HepG2 (cell line): ENCODE measurements at places on chromosomes 1 and 21. TPM values are rescaled to one million over a fixed set of nuclear protein-coding genes. Genes with fewer than 3 reads are reported as not detected.

- no peak for DNase-seq
These were observed 61.9 kb downstream of the WNT9A start for GRCh38 chr1:227885648-227886502.

Gene PRKACB
- 2.7 and 3.5 TPM in 2 replicates for polyA plus RNA-seq

Gene LAMB3
- 0.18 TPM in 2 replicates for polyA plus RNA-seq

GRCh38 chr21:42289926-42290325 lies 25.3 kb downstream of the TFF3 start:
- no peak for DNase-seq

- DNase-seq: no peak
These were observed 569.5 kb downstream of the PTPRU start for GRCh38 chr1:29805896-29806160.

DNA sequence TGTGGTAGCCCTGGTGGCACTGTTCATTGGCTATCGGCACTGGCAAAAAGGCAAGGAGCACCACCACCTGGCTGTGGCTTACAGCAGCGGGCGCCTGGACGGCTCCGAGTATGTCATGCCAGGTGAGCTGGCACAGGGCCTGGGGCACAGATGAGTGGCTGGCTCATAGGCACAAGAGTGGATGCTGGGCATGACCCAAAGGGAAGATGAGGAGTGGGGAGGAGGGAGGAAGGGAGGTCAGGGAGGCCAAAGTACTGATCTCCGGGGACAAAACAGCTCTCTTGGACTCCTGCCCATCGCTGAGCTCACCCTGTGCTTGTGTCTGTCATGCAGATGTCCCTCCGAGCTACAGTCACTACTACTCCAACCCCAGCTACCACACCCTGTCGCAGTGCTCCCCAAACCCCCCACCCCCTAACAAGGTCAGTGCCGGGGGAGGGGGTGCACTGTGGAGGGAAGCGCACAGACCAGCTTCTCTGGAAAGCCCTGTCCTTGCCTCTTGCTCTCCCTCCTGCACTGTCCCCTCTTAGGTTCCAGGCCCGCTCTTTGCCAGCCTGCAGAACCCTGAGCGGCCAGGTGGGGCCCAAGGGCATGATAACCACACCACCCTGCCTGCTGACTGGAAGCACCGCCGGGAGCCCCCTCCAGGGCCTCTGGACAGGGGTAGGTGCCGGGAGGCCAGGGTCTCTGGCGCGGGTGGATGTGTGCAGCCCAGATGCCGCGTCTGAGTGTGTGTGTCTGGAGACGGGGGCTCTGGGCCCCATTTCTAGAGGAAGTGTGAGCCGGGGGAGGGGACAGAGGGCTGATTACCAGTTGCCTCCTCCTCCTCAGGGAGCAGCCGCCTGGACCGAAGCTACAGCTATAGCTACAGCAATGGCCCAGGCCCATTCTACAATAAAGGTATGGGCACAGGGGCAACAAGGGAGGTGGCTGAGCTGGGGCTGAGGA lies 7.3 kb upstream of the LRRC71 start:
- no peak for DNase-seq

Gene LDLRAD1
- 13.5 and 14.0 TPM in 2 replicates for polyA plus RNA-seq

Gene GPR52
- 0.20 and 0.25 TPM in 2 replicates for polyA plus RNA-seq

- peak; percentile 40 for DNase-seq
These were observed 9.3 kb upstream of the FCAMR start for GRCh38 chr1:206979379-206980043.

DNA sequence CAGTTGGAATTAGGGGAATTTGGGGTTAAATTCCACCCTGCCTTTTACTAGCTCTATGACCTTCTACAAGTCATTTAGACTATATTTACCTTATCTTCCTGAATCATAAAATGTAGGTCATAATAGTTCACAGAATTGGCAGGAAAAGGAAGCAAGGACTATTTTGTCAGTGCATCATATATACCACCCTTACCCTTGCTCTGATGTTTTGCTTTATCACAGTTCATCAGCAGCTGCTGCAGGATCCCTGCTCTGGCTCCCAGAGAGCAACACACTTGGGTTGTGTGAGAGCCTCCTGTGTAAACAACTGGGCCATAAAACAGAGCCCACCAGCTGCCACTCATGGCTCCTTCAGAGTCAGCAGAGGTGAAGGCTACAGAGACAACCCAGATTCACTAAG lies 631.6 kb upstream of the CAMK1G start:
- no peak for DNase-seq

- no peak for DNase-seq
These were observed 833.0 kb upstream of the ADAMTS5 start for GRCh38 chr21:27799861-27800260.

GRCh38 chr1:246210756-246211155 lies 296.3 kb downstream of the SMYD3 start:
- no peak for DNase-seq

DNA sequence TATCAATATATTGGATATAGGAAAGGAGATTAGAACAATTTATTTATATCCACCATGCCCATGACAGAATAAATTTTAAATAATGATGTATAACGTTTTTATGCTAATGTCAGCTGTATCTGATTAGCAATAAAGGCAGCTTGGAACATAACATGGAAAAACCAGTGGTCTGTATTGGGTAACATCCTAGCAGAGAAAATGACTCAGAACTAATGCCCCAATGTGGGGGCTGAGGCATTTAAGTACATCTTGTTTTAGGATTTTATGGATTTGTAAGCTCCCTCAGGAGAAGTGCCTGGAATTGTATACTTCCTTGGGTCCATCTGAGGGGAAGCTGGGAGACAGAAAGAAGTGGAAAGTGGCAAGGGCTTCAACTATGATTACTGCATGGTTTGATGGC lies 82.3 kb downstream of the HMCN1 start:
- no peak for DNase-seq

- DNase-seq: peak; percentile 97
These were observed 37.0 kb downstream of the NUAK2 start for GRCh38 chr1:205284420-205285144.

Gene CERS2
- polyA plus RNA-seq: 269 and 315 TPM in 2 replicates

DNA sequence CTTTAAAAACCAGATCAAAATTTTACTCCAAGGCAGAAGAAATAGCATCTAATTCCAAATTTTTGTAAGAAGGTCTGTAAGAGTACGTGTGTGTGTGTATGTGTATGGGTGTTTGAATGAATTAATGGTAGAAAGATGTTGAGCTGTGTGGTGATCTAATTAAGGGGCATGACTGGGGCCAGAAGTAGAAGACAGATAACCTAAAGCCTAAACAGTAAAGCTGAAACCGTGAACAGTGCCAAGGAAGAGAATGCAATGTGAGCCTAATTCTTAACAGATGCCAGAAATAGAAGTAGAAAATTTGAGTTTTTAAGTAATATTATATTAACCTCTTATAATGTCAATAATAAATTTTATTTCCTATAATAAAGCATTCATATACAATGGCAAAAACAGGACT lies 38.2 kb downstream of the BRINP3 start:
- DNase-seq: no peak

DNA sequence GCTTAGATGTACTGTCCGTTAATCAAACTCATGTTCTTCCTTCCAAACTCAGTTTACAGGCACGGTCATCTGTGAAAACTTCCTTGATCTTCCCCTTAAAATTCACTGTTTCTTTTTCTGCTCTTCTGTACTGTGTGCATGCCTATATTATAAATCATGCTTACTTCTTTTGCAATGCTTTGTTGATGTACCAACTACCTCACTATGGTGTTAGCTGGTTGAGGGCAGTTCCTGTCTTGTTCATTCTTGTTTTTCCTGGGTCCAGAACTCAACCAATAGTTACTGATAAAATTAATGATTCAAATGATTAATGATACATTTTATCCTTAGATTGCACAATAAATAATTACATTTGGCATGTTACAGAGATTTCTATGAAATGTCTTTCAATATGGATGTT lies 163.8 kb downstream of the CHRM3 start:
- no peak for DNase-seq

- DNase-seq: no peak
These were observed 45.6 kb upstream of the HFM1 start for GRCh38 chr1:91450260-91450659.

Gene USP16
- polyA plus RNA-seq: 12.0 and 16.5 TPM in 2 replicates

DNA sequence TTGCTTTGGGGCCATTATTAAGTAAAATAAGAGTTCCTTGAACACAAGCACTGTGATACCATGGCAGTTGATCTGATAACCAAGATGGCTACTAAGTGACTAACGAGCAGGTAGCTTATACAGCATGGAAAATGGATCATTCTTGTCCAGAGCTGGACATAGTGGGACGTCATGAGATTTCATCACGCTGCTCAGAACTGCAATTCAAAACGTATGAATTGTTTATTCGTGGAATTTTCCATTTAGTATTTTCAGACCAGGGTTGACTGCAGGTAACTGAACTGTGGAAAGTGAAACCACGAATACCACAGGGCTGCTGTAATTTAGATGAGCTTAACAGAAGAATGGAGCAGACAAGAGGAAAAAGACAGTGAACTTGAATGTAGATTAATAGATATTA lies 38.9 kb downstream of the CCDC18 start:
- DNase-seq: no peak

Gene RPE65
- polyA plus RNA-seq: not detected in 2 replicates

DNA sequence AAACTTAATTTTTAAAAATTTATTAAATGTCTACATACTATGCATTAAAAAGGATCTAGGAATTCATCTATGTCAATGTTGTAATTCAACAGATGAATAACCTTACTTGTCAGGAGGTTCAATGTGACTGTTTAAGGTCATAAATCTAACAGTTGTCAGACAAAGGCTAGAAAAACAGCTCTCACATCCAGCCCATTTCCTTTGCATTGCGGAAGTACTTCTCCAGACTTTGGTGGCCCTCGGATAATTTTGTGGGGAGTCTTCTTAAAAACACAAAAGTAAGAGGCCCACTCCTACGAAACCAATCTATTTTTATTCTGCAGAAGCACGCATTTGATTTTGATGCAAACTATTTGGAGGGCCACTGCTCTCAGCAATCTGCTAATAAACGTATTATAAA lies 122.6 kb upstream of the CHRM3 start:
- DNase-seq: no peak

Gene MAN1C1
- polyA plus RNA-seq: 0.18 and 0.39 TPM in 2 replicates

GRCh38 chr1:65719391-65719790 lies 73.3 kb upstream of the PDE4B start:
- DNase-seq: no peak

Gene LCE1F
- not detected in 2 replicates for polyA plus RNA-seq

DNA sequence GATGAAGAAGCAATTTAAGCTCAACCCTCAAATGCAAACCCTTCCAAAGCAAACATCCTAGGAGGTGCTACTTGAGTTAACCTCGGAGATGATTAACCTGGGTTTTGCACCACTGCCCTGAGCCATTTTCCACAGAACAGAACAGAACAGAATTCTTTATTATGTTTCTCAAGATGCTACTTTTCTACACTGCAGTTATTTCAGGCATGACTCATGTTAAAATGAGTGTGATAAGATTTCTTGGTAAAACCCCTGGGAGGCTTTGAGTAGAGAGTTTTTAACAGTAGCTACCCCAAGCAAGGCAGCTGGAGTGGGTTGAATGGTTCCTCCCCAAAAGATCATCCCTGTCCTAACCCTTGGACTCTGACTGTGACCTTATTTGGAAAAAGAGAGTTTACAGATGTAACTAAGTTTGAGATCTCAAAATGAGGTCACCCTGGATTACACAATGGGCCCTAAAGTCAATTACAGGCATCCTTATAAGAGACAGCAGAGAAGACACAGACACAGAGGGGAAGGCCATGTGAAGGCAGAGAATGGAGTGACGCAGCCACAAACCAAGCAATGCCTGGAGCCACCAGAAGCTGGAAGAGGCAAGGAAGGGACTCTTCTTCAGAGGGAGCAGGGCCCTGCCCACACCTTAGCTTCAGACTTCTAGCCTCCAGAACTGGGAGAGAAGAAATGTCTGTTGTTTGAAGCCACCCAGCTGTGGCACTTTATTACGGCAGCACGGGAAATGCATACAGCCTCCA lies 153.4 kb downstream of the ETS2 start:
- DNase-seq: peak; percentile 62

- no peak for DNase-seq
These were observed 458 bp upstream of the ALPL start for GRCh38 chr1:21508580-21509350.

Gene DHX9
- polyA plus RNA-seq: 73.0 and 84.8 TPM in 2 replicates

Gene ANGPTL7
- polyA plus RNA-seq: not detected in 2 replicates

DNA sequence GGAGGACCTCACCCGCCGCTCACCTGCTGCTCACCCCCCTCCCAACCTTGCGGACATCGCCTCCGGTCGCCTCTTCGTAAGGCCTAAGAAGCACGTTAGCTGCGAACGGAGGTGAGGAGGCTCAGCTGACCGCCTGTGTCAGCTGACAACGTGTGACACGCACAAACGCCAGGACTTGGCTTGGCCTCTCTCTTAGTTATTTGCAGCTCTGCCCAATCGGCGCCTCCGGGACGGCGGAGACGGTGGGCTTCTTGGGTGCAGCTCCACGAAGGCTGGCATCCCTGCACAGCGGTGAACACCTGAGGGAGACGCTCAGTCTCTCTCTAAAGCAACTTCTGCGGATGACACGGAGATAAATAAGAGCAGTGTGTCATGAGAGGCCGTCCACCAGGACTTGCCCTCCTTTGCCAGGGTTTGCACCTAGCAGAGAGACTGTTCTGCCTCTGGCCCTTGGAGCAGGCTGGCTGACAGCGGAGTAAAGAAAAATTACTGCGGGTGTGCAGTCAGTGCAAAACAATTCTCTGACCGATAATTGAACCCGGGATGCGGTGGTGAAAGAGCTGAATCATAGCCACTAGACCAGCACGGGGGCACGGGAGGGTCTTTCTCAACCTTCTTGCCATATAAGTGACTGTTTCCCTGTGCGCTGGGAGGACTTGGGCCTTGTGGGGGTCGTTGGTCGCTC lies 318.9 kb downstream of the FAM72C start:
- DNase-seq: no peak

DNA sequence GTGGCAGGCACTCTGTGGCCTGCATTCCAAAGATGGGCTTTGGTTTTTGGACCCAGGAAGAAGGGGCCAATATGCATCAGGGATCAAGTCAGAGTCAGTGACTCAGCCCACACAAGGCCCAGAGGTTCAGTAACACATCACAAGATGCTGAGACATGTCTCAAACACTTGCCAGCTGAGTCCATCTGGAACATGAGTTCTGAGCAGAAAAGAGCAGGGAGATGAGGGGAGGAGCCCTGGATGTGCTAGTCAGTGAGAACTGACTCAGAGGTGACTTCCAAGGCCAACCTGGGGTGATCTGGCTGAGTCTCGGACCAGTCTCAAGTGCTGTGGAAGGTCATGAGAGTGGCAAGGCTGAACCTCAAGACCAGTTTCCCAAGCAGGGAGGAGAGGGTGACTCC lies 150.1 kb downstream of the CDC7 start:
- DNase-seq: no peak

Gene GNG5
- polyA plus RNA-seq: 84.5 and 103 TPM in 2 replicates

GRCh38 chr1:60835649-60836048 lies 246.7 kb upstream of the NFIA start:
- DNase-seq: no peak

GRCh38 chr1:237012788-237013383 lies 8.6 kb upstream of the MT1HL1 start:
- DNase-seq: peak; percentile 4

DNA sequence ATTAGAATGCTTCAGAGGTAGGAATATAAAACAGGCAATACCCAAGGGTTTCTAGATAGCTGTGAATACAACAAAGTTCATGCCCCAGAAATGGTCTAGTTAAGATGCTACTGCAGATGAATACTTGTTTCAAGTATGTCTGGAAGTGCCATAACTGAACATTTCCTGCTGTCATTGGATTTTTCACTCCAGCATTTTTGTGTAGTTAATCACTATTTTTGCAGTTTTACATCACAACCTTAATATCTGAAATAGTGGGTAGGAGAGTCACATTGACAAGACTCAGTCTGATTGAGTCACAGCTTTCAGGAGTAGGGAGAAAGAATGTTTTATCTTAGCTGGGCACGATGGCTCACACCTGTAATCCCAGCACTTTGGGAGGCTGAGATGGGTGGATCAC lies 126.4 kb upstream of the C1orf21 start:
- no peak for DNase-seq

GRCh38 chr1:193700710-193701355 lies 514.4 kb upstream of the B3GALT2 start:
- no peak for DNase-seq
